HCT116 (cell line): ENCODE measurements at places on chromosomes 11 and 22. TPM values are rescaled to one million over a fixed set of nuclear protein-coding genes. Genes with fewer than 3 reads are reported as not detected.

The ST3GAL4 gene
- total RNA-seq = 13.1 TPM

The P2RX6 gene
- total RNA-seq = 0.20 TPM

The CBLIF gene
- not detected for total RNA-seq

GRCh38 chr11:69654660-69655478 lies 13.9 kb downstream of the CCND1 start:
- no peak overlapping the region for H3K4me3 ChIP-seq
- H3K27me3 ChIP-seq = no peaks in the 10 kb centered on the region
- DNase-seq = no peak
- H3K4me1 ChIP-seq = peaks cover 48% of the 10 kb centered on the region
- H3K27ac ChIP-seq = peak overlapping the region; percentile 29

- no peaks in the 10 kb centered on the region for H3K36me3 ChIP-seq
- no peak for DNase-seq
- H3K27ac ChIP-seq = no peak overlapping the region
- no peak overlapping the region for H3K4me3 ChIP-seq
Observed at GRCh38 chr11:7060868-7061267, 27.9 kb upstream of the RBMXL2 start.

GRCh38 chr22:32518848-32519247 lies 44.2 kb downstream of the FBXO7 start:
- H3K4me1 ChIP-seq = no peaks in the 10 kb centered on the region
- no peak overlapping the region for H3K27ac ChIP-seq
- no peaks in the 10 kb centered on the region for H3K36me3 ChIP-seq
- no peaks in the 10 kb centered on the region for H3K27me3 ChIP-seq
- DNase-seq = peak; percentile 15
- H3K4me3 ChIP-seq = no peak overlapping the region

DNA sequence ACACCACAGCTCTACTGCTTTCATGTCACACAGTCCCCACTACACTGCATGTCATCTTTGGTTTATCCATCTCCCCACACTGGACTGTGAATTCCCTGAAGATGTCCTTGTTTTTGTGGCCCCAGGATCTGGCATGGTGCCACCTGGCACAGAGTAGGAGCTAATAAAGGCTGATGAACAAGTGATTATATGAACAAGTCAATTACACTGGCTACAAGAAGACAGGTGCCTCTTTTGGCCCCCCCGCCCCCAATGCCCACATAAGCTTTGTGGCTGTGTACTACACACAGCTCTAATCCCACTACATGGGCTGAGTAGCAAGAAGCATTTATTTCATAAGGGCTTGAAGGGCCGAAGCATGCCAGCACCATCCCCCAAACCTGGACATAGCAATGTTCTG lies 24.7 kb downstream of the PLEKHA7 start:
- H3K36me3 ChIP-seq = no peaks in the 10 kb centered on the region
- H3K4me1 ChIP-seq = peaks cover 21% of the 10 kb centered on the region
- no peak for DNase-seq
- no peaks in the 10 kb centered on the region for H3K27me3 ChIP-seq
- H3K27ac ChIP-seq = no peak overlapping the region
- H3K4me3 ChIP-seq = no peak overlapping the region

- H3K27me3 ChIP-seq = no peaks in the 10 kb centered on the region
- no peaks in the 10 kb centered on the region for H3K4me1 ChIP-seq
- H3K36me3 ChIP-seq = no peaks in the 10 kb centered on the region
- no peak overlapping the region for H3K27ac ChIP-seq
- no peak overlapping the region for H3K4me3 ChIP-seq
- no peak for DNase-seq
Observed at GRCh38 chr11:130737866-130738431, 178.3 kb downstream of the SNX19 start.

DNA sequence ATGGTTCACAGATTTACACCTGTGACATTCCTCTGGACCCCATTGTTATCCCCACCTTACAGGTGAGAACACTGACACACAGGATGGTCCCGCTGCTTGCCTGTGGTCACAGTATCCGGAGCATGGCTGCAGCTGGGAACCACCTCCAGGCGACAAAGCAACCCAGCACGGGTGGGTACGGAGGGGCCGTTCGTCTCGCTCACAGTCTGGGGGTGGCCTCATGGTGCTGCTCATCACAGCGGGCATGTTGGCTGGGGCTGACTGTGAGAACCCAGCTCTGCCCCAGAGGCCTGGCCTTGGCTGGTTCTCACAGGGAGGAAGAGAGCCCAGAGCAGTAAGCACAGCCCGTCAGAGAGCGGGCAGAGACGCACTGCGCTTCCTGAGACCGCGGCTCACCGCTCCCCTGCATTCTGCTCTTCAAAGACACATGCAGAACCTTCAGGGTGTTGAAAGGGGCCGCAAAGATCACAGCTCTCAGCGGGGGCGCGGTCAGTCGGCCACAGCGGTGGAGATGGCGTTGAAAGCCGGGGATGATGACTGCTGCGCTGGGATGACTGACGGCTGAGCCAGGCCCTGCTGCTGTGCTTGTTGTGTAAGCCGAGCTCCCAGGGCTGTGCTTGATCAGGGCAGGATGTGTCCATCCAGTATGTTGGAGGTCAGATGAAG lies 423.0 kb downstream of the BRD1 start:
- no peak overlapping the region for H3K27ac ChIP-seq
- H3K36me3 ChIP-seq = no peaks in the 10 kb centered on the region
- H3K27me3 ChIP-seq = peaks cover 25% of the 10 kb centered on the region
- no peak for DNase-seq

- peak; percentile 41 for DNase-seq
- H3K4me3 ChIP-seq = no peak overlapping the region
- no peaks in the 10 kb centered on the region for H3K36me3 ChIP-seq
- no peaks in the 10 kb centered on the region for H3K27me3 ChIP-seq
- peak overlapping the region; percentile 64 for H3K27ac ChIP-seq
- peaks cover 21% of the 10 kb centered on the region for H3K4me1 ChIP-seq
Observed at GRCh38 chr11:47924184-47924691, 56.1 kb upstream of the PTPRJ start.
